ENCODE measurements at places on chromosomes 5 and 9.

- no peak for DNase-seq
Observed at GRCh38 chr9:120928483-120929228, 2.1 kb upstream of the TRAF1 start.

DNA sequence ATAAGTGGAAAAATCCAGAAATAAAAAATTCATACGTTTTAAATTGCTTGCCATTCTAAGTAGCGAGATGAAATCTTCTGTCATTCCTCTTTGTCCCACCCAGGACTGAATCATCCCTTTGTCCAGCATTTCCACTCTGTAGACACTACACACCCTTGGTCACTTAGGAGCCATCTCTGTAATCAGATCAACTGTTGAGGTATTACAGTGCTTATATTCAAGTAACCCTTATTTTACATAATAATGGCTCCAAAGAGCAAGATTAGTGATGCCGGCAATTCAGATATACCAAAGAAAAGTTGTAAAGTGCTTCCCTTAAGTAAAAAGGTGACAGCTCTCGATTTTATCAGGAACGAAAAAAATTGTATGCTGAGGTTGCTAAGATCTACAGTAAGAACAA lies 60.4 kb downstream of the TRIM36 start:
- no peak for DNase-seq

- peak; percentile 66 for DNase-seq
Observed at GRCh38 chr5:67998709-67999261, 216.8 kb upstream of the PIK3R1 start.

DNA sequence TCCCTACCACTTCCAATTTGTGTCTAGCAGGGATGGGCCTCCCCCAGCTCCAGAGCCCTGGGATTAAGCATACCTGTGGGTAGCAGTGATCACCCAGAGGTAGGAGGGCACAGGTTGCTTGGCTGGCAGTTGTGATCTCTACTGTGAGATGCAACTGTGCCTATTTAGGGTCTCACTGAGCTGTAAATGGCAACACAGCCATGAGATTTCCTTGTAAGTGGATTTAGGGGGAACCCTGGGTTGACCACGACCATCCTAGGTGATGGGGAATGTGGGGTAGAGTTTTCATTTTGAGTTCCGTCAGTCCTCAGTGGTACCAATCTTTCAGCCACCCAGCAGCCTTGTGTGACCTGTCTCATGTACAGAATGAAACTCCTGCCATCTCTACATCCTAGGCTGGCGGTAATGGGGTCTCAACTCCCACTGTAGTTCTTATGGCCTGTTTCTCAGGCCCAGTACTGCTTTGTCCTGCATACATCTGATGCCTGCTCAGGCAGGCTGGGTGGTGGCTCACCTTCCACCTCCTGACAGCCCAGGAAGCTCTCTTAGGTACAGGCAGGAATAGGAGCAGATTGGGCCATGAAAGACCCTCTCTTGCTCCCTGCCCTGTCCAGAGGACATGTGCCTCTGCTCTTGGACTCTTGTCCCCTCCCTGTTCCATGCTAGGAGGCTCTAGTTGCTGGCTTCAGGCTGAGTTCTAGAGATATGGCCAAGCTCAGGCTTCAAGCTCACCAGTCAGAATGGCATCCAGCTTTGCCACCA lies 8.1 kb downstream of the HNRNPAB start:
- no peak for DNase-seq

DNA sequence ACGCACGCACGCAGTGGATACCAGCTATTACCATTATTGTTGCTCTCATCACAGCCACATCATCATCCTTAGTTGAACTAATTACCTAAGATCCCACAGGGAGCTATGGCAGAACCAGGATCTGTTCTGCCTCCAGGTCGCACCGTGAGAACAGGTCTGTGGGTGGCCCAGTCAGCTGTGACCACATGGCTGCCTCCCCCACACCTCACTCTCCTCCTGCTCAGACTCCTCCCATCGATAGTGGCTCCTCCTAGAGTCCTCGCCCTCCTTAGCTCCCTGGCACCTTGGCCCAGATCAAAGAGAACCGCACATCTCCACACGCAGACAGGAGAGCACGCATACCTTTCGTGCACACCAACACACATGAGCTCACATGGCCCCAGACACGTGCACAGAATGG lies 32.4 kb upstream of the RPL26L1 start:
- DNase-seq = no peak

DNA sequence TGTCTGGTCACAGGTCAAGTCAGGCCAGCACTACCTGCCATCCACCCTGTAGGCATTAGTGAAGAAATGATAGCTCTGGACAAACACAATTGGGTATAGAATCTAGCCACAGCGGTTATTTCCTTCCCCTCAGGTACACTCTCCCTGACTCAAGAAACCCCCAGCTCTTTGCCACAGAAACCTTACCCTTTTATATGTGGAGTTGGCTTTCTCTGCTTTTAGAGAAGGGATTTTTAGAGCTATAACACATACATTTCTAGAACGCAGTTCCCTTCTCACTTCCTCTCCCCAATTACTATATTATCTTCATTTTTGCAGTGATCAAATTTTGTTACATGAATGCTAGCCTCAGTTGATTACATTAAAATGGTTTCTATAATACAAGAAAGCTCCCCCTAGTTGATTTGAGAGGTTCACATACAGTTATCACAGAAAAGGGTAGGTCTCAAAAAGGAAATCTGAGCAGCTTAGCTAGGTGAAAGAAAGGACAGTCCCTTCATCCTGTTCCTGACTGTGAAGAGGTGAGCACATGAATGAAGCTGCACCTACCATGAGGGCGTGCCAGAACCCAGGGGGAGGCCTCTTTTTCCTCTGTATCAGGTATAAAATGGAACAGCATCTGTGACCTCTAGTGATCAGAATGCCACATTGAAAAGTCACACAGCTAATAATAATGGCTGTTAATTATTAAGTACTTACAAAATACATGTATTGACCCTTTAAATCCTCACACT lies 425.6 kb downstream of the KIAA0825 start:
- no peak for DNase-seq

GRCh38 chr5:32276173-32276853 lies 36.4 kb downstream of the MTMR12 start:
- peak; percentile 24 for DNase-seq

- DNase-seq = no peak
Observed at GRCh38 chr9:6581253-6581652, 64.3 kb downstream of the GLDC start.

- no peak for DNase-seq
Observed at GRCh38 chr9:127090341-127090985, 32.0 kb downstream of the ANGPTL2 start.

DNA sequence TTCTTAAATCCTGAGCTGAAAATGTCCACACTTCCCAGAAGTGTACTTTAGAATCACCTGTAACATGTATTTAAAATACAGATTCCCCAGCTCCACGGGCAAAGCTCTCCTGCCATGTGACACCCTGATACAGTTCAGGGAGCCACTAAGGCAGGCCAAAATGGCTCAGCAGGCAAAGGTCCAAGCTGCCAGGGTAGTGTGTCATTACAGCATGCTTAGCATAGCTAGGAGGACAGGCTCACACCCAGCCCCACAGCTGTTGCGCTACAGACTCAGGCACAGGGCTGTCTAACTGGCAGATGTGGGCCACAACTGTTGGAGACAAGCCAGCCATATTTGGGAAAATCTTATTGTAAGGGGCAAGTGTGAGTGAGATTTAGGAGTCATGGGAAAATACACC lies 73.0 kb downstream of the C9orf85 start:
- peak; percentile 78 for DNase-seq

- no peak for DNase-seq
Observed at GRCh38 chr5:170693701-170694100, 89.8 kb upstream of the GABRP start.

DNA sequence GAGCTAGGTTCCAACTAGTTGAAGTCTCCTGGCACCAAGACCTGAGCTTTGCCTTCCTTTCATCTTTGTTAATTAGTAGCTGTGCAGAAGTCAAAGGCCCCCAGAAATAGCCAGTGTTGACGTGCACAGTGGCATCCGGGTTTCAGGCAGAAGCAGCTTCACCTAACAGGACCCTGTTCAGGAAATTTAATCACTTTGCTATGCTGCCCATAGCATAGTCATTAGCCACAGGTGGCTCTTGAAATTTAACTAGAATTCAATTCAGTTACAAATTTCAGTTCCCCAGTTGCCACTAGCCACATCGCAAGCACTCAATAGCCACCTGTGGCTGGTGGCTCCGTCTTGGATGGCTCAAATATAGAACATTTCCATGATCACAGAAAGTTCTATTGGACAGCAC lies 179.1 kb downstream of the GOLPH3 start:
- no peak for DNase-seq

- no peak for DNase-seq
Observed at GRCh38 chr5:132083071-132083678, 9.6 kb downstream of the CSF2 start.

DNA sequence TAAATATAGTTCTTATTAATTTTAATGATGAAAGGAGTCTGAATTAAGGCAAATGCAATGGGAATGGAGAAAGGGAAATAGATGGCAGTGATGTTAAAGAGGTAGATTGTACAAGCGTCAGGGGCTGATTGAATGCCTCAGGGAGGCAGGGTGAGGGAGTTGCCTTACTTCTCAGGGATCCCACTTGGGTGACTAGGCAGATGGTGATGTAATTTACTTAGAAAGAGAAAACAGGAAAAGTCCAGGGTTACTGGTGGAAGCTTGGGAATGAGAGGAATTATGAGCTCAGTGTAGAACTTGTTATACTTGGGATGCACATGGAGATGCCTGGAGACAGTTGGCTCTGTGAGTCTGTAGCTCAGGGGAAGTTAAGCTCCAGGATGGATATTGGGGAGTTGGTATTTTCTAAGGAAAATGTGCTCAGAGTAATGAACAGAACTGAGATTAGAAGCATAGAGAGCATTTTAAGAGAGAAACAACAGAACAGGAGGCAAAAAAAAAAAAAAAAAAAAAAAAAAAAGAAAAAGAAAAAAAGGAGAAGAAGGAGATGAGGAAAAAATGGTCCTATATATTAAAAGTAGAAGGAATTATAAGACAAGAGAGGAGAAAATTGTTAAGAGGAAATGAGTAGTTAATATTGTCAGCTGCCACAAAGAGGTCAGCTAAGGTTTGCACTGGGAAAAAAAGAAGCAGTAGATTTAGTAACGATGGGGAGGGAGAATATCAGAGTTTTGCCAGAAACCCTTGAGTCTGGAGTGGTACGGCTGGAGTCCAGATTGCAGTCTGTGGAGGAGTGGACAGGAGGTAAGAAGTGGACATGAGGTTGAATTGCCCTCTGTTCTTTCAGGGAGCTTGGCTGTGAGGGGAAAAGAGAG lies 88.0 kb upstream of the ELL2 start:
- peak; percentile 90 for DNase-seq

DNA sequence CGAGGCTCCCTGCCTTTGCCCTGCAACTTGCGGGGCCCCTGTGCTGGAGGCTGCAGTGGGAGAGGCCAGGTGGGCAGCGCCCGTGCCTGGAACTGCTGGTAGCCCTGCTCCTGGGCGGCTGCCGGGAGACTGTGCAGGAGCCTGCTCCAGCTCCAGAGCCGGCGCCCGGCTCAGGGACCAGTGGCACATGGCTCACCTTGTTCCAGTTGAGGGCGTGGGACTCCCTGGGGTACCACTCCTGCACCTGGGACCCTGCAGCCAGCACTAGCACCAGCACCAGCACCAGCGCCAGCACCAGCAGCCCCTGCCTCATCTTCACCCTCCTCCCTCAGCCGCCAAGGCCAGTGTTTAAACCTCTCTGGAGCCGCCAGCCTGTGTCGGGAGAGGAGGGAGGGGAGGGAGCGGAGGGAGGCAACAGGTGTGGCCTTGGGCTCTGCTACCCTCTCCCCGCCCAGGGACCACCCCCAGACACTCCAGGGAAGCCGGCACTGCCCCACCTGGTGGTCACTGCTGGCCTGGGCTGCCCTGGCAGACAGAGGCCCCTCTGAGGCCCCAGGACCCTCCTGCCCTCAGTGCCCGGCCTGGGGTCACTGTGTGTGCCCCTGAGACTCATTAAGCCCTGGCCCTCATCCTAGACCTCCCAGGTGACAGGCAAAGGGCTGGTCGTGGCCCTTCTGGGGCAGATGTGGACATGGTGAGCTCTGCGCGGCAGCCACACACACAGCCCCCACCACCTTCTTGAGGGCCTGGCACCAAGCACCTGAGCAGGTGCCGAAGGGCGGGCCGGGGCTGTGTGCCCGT lies at the start of gene LCN10:
LCN10 (minus strand) TSS at position 350 of the 801 bp plus-strand sequence; CDS start at position 313, 37 bp downstream.
- DNase-seq = no peak

GRCh38 chr5:71482132-71482531 lies 26.7 kb downstream of the BDP1 start:
- peak; percentile 52 for DNase-seq

DNA sequence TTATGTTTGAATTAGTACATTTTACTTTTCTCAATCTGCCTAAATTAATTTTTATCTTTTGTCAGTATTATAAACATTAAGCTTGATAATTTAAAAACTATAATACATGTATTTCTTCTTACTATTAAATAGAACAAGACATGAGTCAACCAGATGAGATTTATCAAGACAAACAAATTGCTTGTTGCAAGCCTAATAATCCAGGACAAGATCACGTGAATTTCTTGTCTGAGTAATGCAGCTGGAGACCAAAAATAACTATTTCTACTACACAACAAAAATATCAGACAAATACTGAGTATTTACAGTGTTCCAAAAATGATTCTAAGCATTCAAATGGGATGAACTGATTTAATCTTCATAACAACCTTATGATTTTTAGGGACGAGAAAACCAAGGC lies 339.1 kb upstream of the PRR16 start:
- no peak for DNase-seq

DNA sequence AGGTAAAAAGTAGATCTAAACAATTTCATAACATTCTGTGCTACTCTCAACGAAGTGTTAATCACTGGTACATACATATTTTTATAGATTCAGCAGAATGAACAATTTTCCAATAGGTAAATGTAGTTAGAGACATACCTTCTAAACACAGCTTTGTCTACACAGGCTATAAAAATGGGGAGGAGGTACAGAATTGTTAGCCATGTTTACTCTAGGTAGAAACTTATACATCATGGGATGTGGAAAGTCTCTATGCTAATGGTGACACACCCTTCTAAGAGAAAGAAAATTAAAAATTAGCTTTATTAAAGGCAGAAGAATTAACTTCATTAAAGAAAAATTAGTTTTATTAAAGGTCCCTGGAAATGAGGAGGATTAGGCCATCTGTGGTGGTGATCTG lies 11.8 kb downstream of the C5orf63 start:
- DNase-seq = no peak

GRCh38 chr5:78521455-78521854 lies 127.1 kb downstream of the LHFPL2 start:
- no peak for DNase-seq

GRCh38 chr5:91217859-91218258 lies 165.3 kb downstream of the ARRDC3 start:
- no peak for DNase-seq

DNA sequence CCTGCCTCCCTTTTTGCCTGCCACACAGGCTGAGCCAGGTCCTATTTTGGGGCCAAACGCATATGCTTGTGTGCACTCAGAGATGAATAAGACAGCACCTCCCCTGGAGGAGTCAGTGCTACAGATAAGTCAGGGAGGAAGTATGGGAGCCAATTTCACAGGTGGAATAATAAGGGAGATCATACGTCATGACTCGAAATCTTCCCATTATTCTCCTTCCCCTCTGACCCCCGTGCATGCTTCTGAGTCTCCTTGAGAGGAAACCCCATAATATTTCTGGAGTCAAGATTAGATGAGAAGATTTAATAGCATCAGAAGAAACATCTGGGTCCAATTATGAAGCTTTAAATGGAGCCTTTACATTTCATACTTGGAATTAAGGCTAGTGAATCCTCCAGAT lies 15.1 kb upstream of the ZCCHC7 start:
- no peak for DNase-seq

Measured in fibroblast of lung (primary cell).